ENCODE measurements at places on chromosomes 1 and 21. TPM values are rescaled to one million over a fixed set of nuclear protein-coding genes. Genes with fewer than 3 reads are reported as not detected.

Gene SPRR3
- polyA plus RNA-seq = not detected

Gene CAMK1G
- 0.10 TPM for polyA plus RNA-seq

Gene CASQ1
- 929 TPM for polyA plus RNA-seq

Gene STUM
- 14.7 TPM for polyA plus RNA-seq

Gene TMEM51
- 5.4 TPM for polyA plus RNA-seq

Gene FMO3
- 0.26 TPM for polyA plus RNA-seq

Gene QSOX1
- polyA plus RNA-seq = 30.4 TPM

Gene C1orf167
- 2.0 TPM for polyA plus RNA-seq

Gene ARPC5
- polyA plus RNA-seq = 102 TPM

Gene LCE2B
- polyA plus RNA-seq = not detected

Gene KIF21B
- 0.95 TPM for polyA plus RNA-seq

DNA sequence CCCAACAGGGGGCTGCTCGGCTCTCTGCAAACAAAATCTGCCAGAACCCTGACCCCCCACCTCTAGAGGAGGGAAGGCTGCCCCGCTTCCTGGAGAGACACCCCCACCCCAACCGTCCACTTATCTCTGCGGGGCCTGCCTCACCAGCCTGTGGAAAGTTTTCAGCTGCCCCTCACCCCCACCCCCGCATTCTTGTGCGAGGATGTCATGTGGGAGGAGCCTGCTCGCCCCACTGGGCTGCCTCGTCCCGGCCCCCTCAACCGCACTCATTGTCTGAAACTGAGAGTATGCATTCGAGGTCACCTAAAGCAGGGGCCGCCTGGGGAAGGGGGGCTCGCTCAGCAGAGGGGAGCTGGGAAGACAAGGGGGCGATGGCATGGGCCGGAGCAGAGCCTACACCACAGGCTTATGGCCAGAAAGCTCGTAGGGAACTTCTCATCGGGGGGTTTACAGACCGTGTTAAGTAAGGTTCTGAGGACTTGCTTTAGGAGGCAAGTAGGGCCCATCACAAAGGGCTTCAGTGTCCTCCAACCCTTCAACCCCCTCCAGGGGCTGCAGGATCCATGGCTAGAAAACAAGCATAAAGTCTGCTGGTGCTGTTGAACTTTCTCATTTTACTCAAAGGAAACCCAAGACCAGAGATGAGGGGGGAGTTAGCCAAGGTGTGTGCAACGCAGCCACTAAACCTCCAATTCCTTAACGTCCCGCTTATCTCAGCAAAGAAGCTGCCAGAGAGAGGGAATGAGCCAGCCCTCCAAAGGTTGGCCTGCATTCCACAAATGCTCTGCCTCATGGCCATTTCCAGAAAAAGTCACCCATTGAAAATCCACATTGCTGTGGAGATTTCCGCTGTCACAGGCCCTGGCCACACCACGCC, 9.4 kb downstream of the EPHA2 start:
- peak; percentile 82 for DNase-seq

DNA sequence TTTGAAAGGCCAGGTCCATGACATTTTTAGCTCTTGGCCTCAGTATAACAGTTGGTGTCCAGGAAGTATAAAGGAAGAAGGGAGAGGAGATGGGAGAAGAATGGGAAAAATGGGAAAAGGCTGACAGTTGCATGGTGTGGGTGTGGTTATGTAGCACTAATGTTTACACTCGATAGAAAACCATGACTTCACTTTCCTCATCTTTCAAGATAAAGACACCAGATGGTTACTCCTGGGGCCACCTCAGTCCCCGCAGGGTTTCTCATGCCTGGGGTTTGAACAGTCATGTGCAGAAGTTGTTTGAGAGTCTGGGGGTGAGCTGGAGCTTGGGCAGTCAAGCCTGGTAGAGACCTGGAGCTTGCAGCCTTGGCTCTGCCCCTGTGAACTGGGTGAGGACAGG, 7.9 kb downstream of the PGBD2 start:
- DNase-seq = no peak

DNA sequence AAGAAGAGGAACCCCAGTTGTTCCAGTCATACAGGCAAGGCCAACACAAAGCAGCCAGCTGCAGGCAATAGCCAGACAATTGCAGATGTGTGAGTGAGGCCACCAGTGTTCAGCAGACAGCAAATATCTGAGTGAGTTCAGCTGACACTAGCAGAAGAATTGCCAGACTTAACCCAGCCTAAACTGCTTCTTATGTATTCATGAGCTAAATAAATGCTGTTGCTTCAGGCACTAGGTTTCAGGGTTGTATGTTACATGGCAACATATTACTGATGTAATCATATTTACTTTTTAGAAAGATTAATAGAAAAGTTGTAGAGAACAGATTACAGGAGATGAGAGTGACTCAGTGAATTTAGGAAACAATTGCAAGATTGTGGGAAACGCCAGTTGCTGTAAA, 129.8 kb upstream of the CHODL start:
- DNase-seq = peak; percentile 76

DNA sequence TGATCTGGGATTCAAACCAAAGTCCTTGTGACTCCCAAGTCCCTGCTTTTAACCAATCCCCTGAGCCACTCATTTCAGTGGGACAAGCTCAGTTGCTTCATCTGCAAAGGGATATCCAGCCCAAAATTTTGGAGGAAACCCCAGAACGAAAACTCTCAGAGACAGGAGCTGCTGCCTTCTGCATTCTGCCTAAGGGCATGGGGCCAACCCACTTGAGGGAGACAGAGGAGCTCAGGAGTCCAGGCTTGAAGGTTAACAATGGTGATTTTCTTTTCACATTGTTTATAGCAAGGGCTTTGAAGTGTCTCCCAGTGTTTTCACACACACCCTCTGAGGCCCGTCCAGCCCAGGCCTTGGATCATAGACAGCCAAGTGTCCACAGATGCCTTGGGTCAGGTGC, 148.1 kb upstream of the CTTNBP2NL start:
- no peak for DNase-seq

GRCh38 chr21:38917043-38917774, 111.5 kb downstream of the ETS2 start:
- no peak for DNase-seq

GRCh38 chr1:18582890-18583289, 47.8 kb upstream of the PAX7 start:
- no peak for DNase-seq

DNA sequence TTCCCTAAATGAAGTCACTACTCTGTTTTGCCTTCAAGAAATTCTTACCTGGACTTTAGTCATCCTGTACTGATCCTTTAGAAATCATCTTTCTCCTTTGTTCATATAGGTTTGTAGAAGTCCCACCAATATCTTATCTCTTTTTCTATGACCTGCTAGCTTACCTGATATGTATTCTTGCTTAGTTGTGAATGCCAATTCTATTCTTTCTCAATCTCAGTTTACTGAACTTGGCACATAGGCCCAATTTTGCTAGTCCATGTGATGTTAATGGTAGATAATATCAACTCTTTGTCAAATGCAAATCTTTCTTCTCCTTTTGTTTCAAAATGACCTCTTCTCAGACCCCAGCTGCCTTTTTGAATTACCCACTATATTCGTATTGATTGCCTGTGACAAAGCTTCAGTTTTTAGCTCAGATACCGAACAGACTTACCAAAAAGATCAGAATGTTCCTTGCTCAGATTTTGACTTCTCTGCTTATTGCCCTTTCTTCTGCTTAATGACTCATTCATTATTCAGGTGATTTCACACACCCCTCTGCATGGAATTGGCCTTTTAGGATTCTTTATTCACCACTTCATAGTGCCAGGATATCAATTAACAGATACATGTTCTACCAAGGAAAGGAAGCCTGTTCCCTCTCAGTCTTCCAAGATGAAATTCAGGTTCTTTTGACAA, 20.6 kb downstream of the IPO9 start:
- no peak for DNase-seq

DNA sequence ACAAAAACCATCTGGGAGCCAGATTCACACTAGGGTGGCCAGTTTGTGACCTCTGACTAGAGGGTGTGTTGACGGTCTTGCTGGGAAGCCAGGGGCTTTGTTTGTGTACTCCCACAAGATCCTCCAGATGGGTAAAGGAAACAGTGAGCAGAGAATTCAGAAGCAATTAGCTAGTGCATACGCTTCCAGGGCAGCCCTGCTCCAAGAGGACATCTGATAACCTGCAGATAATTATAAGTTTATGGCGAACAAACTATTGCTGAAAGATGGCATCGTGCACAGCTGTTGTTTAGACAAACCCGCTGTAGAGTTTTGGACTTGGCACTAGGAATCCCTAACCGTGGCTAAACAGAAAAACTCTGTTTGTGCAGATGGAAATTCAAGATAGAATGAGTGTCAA, 326.4 kb downstream of the TGFB2 start:
- no peak for DNase-seq

- no peak for DNase-seq
These were observed 42.6 kb downstream of the PKN2 start for GRCh38 chr1:88726697-88727096.

GRCh38 chr1:212062832-212063438, 27.4 kb downstream of the DTL start:
- DNase-seq = peak; percentile 36

DNA sequence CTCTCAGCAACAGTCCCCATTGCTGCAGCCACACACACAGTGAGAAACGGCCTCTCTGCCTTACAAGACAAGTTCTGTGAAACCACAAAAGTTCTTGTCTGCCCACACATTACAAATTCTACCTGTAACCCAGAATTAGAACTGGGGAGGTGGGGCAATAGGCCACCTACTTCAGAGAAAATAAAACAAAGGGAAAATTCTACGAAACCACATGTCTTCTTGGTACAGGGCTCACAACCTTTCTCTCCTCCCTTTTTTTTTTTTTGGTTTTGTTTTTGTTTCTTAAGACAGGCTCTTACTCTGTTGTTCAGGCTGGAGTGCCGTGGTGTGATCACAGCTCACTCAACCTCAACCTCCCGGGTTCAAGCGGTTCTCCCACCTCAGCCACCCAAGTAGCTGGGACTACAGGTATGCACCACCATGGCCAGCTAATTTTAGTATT, 30.2 kb downstream of the LPAR3 start:
- DNase-seq = no peak

- no peak for DNase-seq
These were observed 27.3 kb downstream of the RRP1 start for GRCh38 chr21:43816611-43817071.

DNA sequence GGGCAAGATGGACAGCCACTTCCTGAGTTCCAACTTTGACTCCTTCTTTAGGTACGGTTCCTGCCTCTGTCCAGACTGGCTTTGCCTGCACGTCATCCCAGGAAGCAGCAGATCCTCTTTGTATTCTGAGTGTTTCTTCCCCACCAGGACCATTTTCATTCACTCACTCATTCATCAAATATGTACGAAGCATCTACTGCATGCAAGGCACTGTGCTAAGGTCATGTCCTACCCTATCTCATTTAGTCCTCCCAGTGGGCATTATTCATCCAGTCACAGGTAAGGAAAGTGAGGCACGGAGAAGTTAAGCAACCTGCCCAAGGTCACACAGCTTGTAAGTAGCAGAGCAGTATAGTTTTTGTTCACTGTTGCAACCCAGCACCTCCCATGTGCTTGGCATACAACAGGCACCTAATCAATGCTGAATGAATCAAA, 13.9 kb downstream of the CRYBG2 start:
- DNase-seq = no peak

DNA sequence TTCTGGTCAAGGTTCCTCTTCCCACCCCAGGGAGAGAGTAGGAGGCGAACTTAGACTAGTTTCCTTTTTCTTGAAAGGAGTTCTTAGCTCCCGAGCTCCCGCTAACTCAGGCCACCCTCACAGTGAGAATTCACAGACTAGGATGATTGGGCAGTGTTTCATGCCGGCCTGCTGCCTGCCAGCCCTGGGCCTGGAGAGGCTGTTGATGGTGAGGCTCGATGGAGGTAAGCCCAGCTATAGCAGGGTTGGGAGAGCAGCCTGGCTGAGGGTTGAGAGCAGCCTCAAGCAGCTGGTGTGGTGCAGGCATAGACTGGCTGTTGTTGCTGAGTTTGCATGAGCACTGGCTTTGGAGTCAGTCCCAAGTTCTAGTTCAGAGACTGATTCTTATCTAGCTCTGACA, 274.4 kb downstream of the MATN1 start:
- no peak for DNase-seq

GRCh38 chr1:153567621-153568366, 2.1 kb upstream of the S100A2 start:
- DNase-seq = no peak

DNA sequence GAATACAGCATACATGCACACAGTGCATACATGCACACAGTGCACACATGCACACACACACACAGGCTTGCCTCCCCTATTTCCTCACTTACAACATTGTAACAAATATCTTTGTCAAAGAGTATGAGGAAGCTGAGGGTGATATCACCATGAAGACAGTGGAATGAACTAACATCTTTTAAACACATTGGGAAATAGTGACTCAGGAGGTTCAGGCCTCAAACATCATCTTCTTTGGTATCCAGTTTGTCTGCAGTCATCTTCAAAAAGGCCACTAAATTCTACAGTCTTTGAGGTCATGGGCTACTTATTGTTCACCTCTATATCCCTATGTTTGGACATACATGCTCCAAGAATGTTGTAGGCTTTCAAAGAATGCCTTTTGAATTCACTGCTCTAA, 2.1 kb upstream of the LCE2B start:
- no peak for DNase-seq

GRCh38 chr1:73604211-73604610, 593.8 kb downstream of the LRRIQ3 start:
- no peak for DNase-seq

- peak; percentile 16 for DNase-seq
These were observed 115.5 kb upstream of the PAXBP1 start for GRCh38 chr21:32887026-32887425.

- DNase-seq = no peak
These were observed 519.9 kb downstream of the SMYD3 start for GRCh38 chr1:245987219-245987545.

DNA sequence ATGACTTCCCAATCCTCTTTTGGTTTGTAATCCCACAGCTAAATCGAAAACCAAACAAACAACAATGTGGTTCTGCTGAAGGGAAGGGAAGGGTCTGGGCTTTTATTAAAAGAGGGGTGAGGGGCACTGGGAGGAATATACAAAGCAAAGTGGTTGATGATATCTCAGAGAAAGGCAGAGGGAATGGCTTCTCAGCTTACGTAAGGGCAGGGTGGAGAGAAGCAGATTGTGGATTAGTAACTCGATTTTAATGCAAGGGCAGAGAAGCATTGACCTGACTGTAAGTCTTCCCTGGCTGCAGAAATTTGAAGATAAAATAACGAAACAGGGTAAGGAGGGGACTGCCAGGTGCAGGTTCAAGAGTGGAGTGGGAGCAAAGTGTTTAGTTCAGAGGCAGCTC, 438.2 kb upstream of the LRRC7 start:
- no peak for DNase-seq

GRCh38 chr21:30882866-30883597, 1.7 kb upstream of the KRTAP11-1 start:
- no peak for DNase-seq

DNA sequence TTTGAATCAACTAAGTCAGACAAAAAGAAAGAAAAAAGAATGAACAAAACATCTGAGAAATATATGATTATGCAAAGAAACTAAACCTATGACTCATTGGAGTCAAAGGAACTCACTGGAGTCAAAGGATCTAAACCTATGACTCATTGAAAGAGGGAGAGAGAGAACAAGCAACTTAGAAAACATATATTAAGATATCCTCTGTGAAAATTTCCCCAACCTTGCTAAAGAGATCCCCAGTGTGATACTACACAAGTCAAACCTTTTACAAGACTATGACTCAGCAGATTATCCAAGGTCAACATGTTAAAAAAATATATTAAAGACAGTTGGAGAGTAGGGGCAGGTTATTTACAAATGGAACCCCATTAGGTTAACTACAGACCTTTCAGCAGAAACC, 1538.3 kb downstream of the NCAM2 start:
- DNase-seq = no peak

- DNase-seq = peak; percentile 39
These were observed 52.8 kb downstream of the IGSF21 start for GRCh38 chr1:18160290-18160942.
